ENCODE measurements at places on chromosomes 5 and 9.
A peak's percentile ranks its signal among the peaks of the same experiment; 100 is the strongest.

DNA sequence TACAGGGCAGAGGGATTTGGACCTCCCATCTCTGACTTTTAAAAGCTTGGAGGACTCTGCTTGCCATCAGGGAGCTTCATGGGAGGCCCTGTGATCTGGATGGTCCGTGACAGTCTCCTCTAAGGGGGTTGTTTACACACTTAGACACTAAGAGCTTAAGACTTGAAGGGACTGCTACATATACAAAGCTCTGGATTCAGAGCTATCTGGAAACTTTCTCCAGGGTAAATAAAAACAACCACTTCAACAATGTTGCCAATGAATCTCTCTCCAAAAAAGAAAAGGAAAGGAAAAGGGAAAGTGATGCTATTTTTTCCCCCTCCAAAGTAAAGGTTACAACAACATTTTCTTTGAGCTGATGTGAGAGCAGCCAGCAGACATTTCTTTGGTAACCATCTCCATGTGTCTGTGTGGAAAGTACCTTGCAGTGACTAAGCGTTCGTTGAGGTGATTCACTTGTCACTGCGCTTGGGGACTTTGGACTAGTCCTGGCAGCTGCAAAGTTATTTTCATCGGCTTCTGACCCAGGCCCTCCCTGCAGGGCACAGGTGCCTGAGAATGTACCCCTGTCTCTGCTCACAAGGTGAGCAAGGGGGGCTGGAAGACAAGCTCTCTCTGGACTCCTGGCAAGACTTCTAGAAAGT, 262.1 kb upstream of the KLF4 start:
- no peak for DNase-seq

DNA sequence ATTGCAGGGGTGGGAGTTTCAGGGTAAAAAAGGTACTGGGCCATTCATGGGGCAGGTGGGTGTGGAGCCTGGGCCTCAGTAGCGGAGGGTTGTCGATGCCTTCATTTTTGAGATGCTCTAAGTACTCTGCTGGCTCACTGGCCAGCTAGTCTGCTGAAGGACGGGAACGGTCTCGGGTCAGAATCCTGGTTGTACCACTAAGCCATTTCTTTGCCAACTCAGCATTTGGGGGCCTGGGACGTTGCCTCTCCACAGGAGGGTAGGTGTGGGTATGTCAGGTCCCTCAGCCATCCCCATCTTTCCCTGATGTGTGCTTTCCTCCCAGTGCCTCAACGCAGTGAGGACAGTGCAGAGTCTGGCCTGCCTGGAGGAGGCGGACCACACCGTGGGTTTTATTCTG, 25.1 kb downstream of the SH3GLB2 start:
- DNase-seq = no peak

DNA sequence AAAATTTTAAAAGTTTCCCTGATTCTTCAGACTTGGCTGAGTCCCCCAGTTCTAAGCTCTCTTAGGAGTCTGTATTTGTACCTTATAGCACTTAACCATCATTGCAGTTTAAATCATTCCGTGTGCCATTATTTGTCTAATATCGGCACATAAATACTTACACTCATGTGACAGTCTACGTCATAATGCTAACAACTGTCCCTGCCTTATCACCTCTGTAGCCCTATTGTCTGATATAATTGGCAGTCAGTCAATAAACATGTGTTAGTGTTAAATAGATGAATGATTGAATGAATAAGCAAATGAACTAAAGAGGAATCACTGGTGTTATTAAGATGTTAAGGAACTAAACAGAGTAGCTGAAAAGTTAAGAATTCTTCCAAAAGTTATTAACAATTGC, 287.8 kb downstream of the EBF1 start:
- DNase-seq = no peak

GRCh38 chr5:144125163-144125726, 45.2 kb downstream of the YIPF5 start:
- DNase-seq = no peak

- DNase-seq = no peak
Observed at GRCh38 chr5:33312571-33313549, 127.9 kb upstream of the TARS1 start.

DNA sequence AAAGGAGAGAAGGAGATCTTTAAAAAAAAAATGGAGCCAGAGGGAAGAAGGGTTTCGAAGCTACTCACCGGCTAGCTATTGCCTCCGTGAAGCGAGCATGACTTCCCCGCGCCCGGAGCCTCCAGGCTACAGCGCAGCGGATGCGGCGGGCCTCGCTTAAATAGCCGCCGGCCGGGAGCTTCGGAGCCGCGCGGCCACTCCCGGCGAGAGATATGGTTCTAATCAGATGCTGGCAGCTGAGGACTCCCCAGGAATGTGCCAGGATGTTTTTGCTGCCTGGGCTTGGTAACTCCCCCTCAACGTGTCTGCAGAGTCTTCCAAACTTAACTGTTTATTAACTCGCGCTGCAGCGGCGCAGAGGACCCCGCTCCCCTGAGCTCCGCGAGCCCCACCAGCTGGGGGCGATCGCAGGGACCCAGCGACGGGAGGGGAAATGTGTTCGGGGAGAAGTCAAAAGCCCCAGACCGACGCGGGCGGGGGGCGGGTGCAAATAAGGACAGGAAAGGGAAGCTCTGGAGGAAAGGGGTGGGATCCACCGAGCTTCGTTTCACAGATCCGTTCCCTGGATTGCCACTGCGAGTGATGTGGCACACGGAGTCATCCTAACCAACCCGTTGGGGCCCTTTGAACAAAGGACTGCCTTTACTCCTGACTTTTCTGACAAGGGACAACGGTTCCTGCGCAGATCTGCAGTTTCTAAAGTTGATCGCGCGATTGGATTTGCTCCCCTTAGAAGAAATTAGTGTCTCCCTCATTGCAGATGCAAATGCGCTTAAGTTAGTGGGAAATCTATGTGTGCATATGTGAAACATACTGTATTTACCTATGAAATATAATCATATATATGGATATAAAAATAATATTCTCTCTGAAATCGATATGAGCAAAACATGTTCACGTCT, at the start of gene DAB2:
Gene DAB2 (minus strand): TSS at position 245 of the 902 bp plus-strand sequence. CDS start 30,660 bp downstream, outside the sequence.
- DNase-seq = peak; percentile 13

GRCh38 chr5:178271231-178271630, 38.6 kb upstream of the PHYKPL start:
- DNase-seq = no peak

DNA sequence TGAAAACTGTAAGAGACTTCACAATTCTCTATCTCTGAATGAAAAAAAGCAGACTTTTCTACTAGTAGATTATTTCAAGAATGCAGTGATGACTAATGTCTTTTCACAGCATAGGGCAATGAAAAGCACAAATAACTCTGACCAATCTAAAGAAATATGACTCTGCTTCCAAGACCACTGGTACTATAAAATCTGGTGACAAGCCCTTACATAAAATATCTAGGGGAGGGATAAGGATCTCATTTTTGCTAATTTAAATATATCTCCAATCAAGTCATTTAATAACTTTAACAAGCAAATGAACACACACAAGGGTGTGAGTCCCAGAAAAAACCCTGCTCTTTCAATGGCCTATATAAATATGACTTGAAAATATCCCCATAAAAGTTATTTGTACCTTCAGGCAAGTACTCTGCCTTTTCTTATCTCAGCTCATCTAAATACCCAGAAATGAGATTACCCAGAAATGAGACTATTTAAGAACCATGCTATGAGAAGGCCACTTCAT, 105.2 kb downstream of the GNAQ start:
- no peak for DNase-seq

- DNase-seq = no peak
Observed at GRCh38 chr9:4077499-4078102, 222.3 kb downstream of the GLIS3 start.

DNA sequence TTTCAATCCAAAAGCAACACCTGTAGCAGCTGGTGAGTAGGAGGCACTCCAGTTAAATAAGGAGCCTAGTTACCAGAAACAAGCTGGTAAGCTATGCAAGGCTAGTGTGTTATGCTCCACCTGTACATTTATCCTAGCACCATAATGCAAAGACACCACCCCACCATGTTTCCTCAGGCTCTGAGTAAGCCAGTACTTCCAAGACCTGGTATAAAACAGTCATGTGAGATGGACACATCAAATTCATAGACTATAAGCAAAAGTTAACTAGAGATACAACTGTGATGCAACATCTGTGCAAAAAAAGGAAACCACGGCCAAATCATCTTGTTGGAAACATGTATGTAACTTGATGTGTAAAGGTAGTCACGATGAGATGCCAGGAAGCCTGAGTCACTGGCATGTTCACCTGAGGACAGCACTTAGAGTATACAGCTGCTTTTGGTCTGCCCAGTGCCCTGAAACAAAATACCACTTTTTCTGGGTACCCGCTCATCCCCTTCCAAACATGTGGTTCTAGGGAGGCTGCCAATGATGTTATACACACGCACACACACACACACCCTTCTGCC, 66.1 kb downstream of the CDK5RAP2 start:
- DNase-seq = no peak

DNA sequence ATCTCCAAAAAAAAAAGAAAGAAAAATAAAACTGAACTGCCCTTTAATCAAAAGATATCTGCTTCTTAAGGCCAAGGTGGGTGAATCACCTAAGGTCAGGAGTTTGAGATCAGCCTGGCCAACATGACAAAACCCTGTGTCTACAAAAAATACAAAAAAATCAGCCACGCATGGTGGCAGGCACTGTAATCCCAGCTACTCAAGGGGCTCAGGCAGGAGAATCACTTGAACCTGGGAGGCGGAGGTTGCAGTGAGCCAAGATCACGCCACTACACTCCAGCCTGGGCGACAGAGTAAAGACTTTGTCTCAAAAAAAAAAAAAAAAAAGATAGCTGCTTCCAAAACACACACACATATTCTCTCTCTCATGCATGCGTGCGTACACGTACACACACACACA, 17.8 kb downstream of the SCAI start:
- no peak for DNase-seq

GRCh38 chr9:122477346-122477745, 380 bp downstream of the OR1J1 start:
- no peak for DNase-seq

GRCh38 chr9:132762896-132763295, 92.6 kb downstream of the GTF3C4 start:
- DNase-seq = no peak

DNA sequence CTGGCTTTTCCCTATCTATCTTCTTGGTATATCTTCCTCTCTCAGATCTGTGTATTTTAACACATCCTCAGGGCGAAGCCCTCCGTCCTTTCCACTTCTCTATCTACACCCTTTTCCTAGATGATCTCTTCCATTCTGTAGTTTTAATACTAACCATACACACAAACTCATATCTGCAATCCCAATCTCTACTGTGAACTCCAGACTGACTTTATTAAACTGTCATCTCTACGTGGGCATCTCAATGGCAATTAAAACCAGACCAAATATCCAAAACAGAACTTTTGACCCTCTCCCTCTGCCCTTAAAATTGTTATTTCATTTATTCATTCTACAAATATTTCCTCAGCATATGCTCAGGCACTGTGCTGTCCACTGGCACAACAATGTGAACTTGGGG, 7.1 kb downstream of the FNIP1 start:
- no peak for DNase-seq

GRCh38 chr9:83479765-83480164, 58.4 kb downstream of the FRMD3 start:
- no peak for DNase-seq

DNA sequence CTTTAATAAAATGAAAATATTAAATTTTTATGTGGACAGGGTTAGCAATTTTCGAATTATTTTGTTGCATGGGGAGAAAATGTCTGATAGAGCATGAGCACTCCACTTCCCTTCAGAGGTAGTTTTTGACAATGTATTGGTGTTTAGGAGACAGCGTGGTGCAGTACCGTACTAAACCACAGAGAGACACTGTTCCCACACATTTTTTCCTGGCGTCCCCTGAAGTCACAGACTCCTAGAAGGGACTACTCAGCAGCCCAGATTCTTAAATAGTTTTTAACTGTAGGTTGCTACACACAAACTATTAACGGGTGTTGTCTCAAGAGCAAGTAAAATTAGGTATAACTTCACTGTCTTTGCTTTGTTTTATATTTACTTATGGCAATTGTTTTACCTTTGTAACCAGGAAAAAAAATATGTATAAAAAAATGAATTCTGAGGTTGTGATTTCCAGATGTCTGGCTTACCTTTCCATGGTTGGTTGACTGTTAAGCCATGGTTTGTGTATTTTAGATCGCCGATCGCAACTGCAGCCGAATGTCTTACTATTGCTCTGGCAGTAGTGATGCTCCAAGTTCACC, 171.2 kb downstream of the DOCK8 start:
- no peak for DNase-seq

- no peak for DNase-seq
Observed at GRCh38 chr5:32542216-32543059, 42.9 kb upstream of the SUB1 start.

DNA sequence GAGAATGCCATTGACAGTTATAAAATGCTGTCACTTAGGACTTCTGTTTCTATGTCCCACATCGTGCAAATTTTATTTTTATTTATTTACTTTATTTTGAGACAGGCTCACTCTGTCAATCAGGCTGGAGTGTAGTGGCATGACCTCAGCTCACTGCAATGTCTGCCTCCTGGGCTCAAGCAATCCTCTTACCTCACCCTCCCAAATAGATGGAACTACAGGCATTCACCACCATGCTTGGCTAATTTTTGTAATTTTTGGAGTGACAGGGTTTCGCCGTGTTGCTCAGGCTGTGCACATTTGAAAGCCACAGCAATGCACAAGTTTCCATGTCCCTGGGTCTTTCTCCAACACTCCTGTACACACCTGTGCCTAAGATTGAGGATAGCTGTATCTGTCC, 51.8 kb downstream of the ADAMTS16 start:
- no peak for DNase-seq

GRCh38 chr5:67731886-67732285, 483.7 kb upstream of the PIK3R1 start:
- DNase-seq = no peak

DNA sequence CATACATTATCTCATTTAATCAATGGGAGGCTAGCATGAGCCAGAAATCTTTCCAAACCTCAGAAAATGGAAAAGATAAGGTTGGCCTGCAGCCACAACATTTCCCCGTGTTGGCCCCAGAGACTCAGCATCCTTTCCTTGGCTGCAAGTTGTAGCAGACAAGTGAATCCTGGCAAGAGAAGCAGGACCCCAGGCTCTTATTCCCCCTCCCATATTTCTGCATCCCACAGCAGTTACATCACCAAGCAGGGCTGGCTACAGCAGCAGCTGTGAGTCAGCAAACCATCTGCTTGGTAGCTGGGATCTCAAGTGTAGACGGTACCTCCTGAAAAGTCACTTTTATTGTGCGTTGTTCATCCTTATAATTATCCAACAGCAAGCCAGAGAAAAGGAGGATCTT, 212.4 kb downstream of the GNA14 start:
- DNase-seq = no peak

- no peak for DNase-seq
Observed at GRCh38 chr5:50463047-50463446, 22.0 kb upstream of the EMB start.

- DNase-seq = no peak
Observed at GRCh38 chr9:114246558-114246957, 76.3 kb upstream of the ORM1 start.

DNA sequence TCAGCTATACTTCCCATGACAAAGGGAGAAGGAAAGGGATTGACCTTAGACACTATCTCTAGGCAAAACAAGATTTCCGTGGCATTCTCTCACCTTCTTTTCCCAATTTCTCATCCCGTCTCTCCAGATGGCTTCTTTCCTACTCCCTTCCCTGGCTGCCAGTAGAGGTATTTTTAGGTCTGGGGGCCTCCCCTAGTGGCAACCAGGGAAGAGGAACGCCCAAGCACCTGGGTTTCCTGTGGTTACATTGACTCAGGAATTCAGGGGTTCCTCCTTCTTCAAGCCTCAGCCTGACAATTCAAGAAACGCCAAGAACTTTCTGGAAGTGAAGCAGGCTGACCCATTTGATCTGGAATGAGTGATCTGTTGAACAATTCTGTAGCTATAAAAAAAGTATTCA, 111.5 kb upstream of the OSMR start:
- DNase-seq = no peak
